ENCODE measurements at places on chromosomes 6 and 20.

DNA sequence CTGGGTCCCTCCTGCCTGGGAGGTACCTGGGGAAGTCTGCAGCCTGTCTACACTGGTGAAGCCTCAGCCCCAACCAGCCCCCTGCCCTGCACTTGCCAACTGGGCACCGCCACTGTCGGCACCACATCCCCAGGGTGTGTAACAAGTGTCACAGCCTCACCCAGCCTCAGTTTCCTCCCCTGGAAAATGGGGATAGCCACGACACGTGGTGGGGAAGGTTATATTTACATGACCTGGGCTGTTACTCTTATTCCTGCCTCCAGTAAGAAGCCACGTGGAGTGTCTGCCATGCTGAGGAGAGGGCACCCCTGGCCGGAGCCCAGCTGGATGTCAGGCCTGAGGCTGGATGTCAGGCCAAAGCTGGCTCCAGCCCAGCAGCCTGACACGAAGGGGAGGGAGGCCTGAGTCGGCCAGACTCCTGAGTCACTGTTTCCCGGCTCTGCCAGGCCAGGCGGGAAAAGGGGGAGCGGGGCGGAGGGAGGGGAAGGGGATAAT lies 44.9 kb downstream of the SNAI1 start:
- DNase-seq, result no peak

DNA sequence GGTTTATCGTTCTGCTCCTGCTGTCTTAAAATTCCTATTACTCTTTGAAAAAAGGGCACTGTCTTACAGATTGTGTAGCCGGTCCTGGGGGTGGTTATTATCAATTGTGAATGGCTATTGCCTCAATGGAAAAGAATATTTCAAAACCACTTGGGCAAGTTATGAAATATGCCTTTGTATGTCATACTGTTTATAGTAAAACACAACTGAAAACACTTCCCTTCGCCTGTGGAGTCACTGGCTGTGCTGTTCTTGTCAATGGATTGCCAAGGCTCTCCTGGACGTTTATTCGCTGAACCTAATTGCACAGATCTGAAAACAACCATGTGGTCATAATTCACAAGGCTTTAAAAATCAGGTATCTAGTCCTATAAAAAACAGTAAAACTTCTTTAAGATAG lies 47.8 kb upstream of the TAGAP start:
- no peak for DNase-seq

DNA sequence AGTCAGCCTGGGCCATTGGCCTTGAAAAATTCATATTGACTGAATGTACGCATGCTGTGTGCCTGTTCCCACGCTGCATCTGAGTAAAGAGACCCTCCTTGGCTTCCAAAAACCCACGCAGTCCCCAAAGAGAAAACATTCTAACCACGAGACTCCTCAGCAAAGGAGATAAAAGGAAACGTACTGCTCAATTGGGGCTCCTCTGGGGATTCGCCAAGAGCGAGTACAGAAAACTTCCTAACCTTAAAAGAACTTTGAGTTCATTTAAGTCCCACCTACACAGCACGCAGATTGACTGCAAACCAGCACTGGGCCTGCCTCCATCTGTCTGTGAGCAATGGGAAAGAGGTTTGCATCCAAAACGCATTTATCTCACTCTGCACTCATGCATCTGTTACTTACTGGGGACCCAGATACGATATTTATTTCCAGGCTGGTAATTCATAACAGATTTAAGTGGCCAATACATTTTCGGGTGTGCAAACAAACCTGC lies 505.9 kb upstream of the CHD6 start:
- DNase-seq, result no peak

DNA sequence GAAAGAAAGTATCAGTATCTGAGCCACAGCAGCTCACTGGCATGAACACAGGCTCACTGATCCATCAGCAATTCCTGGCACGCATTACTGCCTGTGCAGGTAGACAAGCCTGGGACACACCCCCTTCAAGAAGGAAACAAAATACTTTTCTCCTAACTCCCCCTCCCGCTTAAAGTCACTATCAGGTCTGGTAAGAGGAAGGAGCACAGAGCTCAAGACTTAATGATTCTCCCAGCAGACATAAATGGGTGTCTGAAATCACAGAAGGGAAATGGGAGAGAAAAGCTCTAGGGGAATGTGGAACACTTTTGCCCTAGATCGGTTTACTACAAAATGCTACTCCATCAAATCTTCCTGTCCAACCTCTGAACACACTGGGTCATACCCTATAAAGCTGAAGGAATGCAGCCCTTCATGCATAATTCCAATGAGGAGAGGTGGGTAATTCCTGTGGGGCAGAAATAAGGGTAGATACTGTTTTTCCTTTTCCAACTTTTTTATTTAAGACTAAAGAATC lies at the start of gene ADGRF1:
Gene ADGRF1, minus strand, starts transcription at position 58 of the 517 bp plus-strand sequence. CDS start 13,271 bp downstream, outside the sequence.
- DNase-seq, result no peak

DNA sequence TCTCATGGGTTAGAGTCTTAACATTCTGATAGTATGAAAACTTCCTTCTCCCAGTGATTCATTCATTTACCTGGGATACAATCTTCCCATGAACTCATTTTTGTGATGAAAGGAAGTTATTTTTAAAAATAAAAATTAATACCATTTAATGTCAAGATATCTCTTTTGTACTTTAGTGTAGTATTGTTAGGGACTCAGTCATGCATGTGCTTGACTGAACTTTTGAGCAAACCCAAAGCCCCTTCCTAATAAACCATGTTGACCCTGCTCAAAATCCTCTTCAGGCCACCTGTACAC lies 52.4 kb downstream of the RNF217 start:
- no peak for DNase-seq

DNA sequence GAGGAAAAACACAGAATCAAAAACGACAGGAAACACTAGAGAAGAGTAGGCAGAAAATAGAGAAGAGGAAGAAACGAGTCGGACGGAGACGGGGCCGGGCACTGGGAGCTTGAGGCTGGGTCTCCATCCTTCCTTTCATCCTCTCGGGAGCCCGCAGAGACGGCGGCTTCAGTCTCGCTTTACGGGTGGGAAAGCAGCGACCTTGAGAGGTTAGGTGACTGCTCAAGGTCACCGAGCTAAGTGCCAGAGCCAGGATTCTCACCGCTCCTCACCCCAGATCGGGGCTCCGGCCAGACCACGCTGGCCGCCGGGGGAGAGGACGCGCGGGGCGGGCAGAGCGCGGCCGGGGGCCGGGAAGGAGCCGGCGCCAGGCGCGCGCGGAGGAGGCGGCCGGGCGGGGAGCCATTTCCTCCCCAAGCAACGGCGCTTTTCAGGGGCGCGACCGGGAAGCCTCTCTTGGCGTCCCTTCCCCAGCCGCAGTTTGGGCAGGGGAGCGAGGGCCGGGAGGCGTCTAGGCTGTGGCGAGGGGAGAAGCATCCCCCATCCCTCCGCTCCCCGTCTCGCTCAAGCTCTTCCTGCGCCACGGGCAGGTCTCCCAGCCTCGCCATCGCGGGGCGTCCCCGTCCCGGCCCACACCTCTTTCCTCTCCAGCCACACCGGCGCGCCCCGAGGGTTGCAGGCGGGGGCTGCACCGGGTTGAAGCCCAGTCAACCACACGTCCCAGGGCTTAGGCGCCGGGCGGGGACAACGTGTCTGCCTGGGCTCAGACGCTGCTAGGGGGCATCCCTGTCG lies 24.1 kb upstream of the MAP3K7 start:
- DNase-seq, result no peak

- no peak for DNase-seq
Measured at GRCh38 chr6:133894795-133895358, 6.0 kb downstream of the TCF21 start.

DNA sequence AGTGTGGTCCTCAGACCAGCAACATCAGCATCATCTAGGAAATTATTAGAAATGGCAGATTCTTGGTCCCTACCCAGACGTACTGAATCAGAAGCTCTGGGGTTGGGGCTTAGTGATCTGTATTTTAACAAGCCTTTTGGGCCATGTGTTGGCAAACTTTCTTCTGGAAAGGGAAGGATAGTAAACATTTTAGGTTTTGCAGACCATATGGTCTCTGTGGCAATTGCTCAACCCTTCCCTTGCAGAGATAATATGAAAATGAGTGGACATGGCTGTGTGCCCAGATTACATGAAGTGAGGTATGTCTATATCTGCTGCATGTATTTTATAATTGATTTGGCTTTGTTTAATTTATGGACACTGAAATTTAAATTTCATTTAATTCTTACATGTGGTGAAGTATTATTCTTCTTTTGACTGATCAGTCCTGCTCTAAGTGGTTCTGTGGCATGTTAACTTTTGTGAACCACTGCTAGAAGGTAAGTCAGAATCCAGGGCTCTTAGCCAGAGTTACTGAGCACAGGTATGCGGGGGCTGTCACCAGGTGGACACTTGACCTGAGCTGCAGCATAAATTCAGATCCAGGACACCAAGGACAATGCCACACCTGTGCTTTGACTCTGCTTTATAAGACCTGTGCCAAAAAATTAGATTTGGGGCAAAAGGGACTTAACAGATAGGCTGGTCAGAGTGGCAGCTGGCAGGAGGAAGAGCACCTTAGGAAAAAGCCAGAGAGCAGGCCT lies 43.2 kb downstream of the LY86 start:
- no peak for DNase-seq

- no peak for DNase-seq
Measured at GRCh38 chr20:60529149-60529548, 570.9 kb downstream of the CDH26 start.

- DNase-seq, result peak; percentile 62
Measured at GRCh38 chr6:11096109-11096508, 2.5 kb downstream of the SMIM13 start.

DNA sequence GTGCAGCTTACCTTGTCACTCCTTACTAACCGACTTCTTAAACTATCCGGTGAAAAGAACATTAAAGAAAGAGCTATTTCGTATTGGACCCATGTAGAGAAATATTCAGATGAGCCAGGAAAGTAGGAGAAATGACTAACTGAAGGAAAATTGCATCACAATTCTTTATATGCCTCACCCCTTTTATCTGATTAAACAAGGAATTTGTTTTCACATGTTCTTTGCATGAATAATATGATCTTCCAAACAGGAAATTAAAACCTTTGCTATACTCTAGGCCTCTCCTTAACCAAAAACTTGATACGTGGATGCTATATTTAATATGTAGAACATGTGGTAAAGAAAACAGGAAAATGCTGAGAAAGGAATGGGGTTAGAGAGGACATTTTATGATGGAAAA lies 41.9 kb upstream of the LRRC1 start:
- no peak for DNase-seq

DNA sequence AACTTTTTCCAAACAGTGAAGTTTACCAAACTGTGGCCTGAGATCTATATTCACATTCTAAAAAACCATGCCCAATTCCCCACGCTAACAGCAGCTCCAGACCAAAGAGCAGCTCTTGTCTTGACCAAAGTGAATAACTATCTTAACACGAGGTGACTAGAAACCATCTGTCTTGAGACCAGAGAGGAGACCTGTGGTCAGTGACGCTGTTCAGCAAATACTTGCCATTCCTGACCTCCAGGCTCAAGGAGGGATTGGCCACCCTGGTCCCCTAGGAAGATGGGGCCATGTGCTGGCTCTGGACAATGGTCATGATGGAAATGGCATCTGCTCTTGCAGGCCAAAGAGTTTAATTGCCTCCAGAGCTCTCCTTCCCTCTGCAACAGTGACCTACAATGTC lies 104.4 kb upstream of the CD93 start:
- DNase-seq, result no peak

DNA sequence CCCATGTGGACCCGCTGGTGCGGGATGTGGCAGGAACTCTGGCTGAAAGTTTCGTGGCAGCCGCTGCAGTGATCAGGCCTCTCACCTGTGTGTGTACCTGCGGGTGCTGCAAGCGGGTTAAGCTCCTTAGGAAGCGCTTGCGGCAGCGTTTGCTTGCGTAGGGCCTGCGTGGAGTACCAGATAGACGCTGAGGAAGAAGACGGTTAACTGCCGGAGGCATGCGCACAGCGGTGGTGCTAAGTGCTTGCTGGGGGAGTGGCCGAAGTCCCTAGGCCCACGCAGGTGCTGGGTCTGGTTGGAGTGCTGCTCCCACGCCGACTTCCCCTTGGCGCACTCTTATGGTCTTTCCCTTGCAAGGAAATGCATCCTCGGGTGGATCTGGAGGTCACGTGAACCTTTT lies 23.0 kb downstream of the ZSCAN31 start:
- DNase-seq, result no peak

DNA sequence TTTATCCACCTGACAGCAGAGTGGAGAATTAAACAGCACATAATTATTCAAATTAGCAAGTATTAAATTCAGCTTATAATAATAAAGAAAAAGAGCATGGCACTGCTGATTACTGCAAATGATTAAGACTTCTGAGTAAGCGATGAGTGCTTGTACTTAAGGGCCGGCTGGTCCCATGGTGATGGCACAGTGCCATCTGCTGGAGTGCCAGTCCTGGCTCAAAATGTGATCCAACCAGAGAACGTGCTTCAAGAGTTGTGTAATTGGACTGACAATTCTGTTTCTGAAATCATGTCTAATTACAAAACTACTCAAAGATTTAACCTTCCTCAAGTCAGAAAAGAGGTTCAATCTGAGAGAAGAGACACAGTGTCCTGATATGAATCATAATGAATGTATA lies 181.6 kb upstream of the RGS17 start:
- DNase-seq, result peak; percentile 59

DNA sequence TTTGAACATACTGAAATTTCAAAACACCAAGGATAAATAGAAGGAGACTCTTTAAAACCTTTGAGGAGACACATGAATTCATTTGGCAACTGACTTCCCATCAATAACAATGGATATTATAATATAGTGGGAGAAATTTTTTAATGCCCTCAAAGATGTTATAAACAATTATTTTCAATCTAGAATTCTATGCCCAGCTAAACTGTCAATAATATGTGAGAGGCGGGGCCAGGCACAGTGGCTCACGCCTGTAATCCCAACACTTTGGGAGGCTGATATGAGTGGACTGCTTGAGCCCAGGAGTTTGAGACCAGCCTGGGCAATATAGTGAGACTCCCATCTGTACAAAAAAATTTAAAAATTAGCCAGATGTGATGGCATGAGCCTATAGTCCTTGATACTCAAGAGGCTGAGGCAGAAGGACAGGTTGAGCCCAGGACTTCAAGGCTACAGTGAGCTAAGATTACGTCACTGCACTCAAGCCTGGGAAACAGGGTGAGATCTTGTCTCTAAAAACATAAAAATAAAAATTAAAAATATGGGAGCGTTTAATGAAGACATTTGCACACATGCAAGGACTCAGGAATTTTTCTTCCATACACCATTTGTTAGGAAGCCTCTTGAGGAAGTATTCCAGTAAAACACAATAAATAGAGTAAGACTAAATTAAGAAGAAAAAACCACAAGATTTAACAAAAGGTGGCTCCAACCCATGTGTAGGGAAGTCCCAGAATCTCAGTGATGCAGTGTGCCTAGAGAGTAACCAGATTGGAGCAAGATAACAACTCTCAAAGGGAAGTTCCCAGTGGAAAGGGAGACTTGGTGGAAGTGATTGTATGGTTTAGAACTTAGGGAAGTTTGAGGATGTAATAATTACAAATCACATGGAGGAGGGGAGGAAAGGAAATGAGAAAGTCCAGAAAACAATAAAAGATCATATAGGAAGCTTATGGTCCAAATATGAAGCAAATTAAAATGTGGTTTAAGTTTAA lies 26.3 kb upstream of the ETV7 start:
- no peak for DNase-seq

DNA sequence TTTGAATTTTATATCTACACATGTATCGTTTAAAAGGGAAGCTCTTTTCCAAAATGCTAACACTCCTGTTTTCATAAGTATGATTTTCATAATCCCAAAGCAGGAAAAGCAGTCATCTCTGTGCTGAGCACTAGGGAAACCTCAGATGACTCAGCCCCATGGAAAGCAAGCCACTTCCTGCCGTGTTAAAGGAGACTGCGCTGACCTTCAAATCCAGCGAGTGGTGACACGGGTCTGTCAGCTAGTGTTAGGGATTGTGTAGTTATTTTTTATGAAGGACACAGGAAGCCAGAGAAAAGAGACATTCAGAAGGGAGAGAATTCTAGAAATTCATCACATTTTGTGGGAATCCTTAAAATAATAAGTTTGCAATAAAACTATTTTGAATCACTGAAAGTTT lies 57.0 kb upstream of the CD93 start:
- DNase-seq, result peak; percentile 82

Data from SW 1271 (cell line).